ENCODE measurements at places on chromosomes 1 and 21.

GRCh38 chr1:70202173-70202758, 3.1 kb downstream of the LRRC40 start:
- no peak for DNase-seq

DNA sequence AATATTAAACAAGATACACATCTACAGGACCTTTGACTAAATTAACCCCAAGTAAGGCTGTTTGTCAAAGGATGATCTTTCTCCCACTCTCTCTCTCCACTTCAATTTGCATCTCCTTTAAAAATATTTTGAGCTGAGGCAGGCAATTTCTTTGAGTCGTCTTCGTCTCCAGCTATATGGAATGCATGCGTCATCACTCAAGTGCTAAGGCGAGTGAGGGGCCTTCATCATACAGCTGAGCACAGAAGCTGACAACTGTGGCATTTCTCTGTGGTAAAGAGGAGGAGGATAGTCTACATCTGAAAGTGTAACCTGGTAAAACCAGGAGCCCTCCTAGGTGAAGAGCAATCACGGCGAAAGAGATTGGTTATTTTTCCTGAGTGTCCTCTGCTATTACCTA, 7.6 kb downstream of the EPHX4 start:
- no peak for DNase-seq

- no peak for DNase-seq
Observed at GRCh38 chr1:119396982-119397381, 18.0 kb upstream of the HSD3B2 start.

GRCh38 chr1:225418598-225418997, 9.2 kb downstream of the LBR start:
- DNase-seq = no peak

DNA sequence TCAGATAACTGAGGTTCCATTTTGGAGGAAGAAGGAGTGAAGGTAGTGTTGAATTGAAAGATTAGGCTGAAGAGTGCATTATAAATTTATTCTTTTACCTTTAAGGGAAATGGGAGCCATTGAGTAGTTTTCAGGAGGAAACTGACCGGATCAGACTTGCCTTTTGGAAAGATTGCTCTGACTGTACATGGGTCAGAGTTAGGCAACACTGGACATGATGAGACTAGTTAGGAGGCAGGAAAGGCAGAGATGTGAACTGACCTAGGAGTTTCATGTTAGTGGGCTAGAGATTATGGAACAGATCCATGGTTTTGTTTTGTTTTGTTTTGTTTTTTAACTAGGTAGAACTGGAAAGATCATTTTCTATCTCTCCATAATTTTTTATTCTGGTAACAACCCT, 78.2 kb downstream of the SNX7 start:
- no peak for DNase-seq

GRCh38 chr1:42179275-42179674, 14.7 kb upstream of the GUCA2A start:
- no peak for DNase-seq

- DNase-seq = no peak
Observed at GRCh38 chr1:220828179-220828490, 41.4 kb downstream of the MTARC1 start.

DNA sequence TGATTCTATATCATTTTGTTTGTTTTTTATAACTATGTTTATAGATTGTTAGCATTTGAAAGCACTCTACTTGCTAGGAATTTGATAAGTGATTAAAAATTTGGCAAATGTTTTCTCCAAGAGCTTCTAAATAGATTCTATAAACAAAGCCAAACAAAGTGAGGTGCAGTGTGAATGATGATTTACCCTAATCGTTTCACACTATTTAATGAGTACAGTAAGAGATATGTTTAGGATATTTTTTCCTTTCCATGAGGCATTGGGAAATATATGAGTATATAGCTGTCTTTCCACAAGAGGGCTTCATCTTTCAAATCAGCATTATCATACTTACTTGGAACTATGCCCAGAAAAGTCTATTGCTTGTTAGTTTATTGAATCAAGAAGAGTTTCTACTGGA, 277.0 kb upstream of the BRINP3 start:
- DNase-seq = no peak

DNA sequence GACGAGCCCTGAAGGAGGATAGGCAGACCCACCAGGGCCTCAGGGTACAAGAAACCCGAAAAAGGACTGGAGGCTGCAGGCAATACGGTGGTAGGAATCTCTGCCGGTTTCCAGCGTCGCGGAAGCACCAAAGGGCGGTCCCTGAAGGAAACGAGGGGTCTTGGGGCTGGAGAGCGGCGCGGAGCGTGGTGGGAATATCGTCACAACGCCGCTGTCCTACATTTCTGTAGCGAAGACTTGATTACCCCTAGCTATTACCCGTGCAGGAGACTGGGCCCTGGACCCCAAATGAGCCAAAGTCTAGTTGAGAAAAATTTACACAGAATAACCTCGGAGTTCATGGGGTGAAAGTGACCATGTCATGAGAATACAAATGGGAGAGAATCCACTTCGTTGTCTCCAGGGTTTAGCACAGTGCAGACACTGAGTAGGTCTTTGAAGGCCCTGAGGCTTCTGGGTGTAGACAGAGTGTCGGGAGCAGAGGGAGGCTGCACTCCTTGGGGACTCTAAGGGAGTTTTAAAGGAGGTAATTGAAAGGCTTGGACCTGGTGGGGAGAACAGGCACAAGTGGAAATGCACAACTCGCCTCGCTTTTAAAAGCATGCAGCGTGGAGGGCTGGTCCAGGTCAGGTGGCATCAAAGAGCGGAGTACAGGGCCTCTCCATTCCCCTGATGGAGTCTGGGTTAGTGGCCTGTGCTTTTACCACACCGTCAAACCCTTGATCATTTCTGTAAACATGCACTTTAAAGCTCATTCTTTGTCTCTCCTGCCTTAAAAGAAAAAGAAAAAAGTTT, 1.5 kb downstream of the ATP1A1 start:
- DNase-seq = no peak

DNA sequence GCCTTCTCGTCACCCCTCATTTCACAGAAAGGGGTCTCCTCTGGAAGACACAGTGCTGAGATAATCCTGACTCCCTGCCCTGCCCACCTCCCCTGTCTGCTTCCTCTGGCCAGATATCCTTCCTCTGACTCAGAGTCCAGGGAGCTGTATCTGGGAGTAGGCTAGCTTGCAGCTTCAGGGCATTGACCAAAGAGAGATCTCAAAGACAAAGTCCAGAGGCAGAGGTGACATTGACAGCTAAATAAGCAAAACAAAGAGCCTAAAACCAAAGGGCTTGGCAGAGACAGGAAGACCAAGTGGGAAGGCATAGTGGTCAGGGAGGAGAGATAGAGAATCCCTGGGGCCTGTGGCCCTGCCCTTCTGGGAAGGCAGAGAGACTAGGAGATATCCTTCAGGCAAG, 64.9 kb downstream of the TNR start:
- no peak for DNase-seq
